ENCODE measurements at places on chromosomes 7 and 10. TPM values are rescaled to one million over a fixed set of nuclear protein-coding genes. Genes with fewer than 3 reads are reported as not detected.

TSPAN14 gene
- total RNA-seq, result 91.0 TPM

CALML5 gene
- not detected for total RNA-seq

IDI2 gene
- total RNA-seq, result not detected

TAS2R4 gene
- 0.86 TPM for total RNA-seq

FOXI2 gene
- not detected for total RNA-seq

MACC1 gene
- not detected for total RNA-seq

ZPBP gene
- total RNA-seq, result not detected

FBXO24 gene
- 0.86 TPM for total RNA-seq

POLD2 gene
- total RNA-seq, result 144 TPM

MCM10 gene
- total RNA-seq, result 21.8 TPM

PLXNA4 gene
- total RNA-seq, result 1.9 TPM

ADGRA1 gene
- not detected for total RNA-seq

SHOC2 gene
- 29.3 TPM for total RNA-seq

CADPS2 gene
- total RNA-seq, result 19.9 TPM

Measured in placental pericyte (primary cell).